SK-N-DZ (cell line): ENCODE measurements at places on chromosomes 3 and 15.

- no peak for DNase-seq
Measured at GRCh38 chr15:62647843-62648505, 394.6 kb upstream of the TPM1 start.

- DNase-seq = peak; percentile 32
Measured at GRCh38 chr15:57510647-57511046, 81.1 kb upstream of the MYZAP start.

GRCh38 chr3:64450396-64450956 is 225.2 kb upstream of the PRICKLE2 start:
- no peak for DNase-seq

DNA sequence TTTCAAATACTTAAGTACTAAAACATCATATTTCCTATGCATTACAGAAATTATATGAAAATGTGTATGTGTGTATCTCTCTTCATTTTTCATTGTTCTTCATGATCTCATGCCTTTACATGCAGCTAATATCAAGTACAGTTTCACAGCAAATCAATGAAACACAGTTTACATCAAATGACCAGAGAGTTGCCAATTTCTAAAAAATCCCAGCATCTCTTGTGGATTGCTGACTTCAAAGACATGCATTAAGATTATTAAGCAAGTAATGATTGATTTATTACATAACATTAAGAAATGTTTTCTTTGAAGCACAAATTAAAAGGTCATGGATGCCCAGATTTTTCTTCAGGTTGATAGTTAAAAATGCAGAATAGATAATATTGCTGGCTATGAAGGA is 31.0 kb upstream of the TAFA4 start:
- DNase-seq = no peak

GRCh38 chr3:108485146-108485545 is 25.2 kb downstream of the MYH15 start:
- peak; percentile 61 for DNase-seq

DNA sequence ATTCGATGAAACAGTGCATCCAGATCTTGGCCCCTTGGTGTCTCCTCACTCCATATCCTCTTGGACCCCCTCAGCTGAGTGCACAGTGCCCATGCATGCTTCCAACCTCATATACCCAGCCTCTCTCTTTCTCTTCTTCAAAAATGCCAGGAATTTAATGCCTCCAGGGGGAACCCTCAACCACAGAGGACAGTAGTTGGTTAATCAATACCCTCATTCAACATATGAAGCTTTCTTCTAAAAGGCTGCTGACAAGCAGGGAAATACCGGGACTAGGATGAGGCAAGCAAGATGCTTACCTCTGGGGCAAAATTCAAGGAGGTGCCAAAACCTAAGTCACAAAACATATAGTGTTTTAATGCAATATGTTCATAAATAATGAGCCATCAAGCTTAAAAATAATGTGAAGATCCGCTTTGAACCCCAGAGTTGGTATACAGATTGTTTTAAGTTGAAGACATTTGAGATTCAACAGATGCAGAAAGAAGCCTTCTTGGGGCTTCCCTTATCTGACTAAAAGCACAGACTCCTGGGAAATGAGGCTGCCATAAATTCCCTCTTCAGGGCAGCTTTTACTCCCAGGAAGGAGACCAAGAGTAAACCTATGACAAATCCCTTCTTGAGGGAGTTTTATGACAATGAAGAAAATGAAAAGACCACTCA is 48.2 kb upstream of the FHIT start:
- DNase-seq = no peak

- DNase-seq = no peak
Measured at GRCh38 chr15:41967506-41968206, 4.7 kb downstream of the EHD4 start.

- no peak for DNase-seq
Measured at GRCh38 chr15:25717457-25718168, 145.5 kb downstream of the ATP10A start.

DNA sequence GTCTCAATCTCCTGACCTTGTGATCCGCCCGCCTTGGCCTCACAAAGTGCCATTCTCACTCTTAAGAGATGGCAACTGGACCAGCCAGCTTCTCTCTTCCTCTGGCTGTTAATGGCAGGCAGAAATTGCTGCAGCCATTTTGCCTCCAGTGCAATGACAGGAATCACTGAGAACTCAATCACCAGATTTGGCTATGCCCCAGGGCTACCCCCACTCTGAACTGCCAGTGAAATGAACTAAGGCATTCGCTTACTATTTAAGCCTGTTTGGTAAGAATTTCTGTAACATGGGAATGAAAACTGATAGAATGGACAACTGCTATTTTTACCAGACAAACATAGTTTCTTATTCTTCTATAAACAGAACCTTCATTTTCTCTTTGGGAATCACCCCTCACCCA is 24.5 kb downstream of the FOXP1 start:
- DNase-seq = no peak

GRCh38 chr15:50687302-50687902 is 805 bp upstream of the TRPM7 start:
- no peak for DNase-seq

GRCh38 chr3:104521606-104522336 is 844.9 kb upstream of the ALCAM start:
- no peak for DNase-seq

GRCh38 chr3:52792413-52792812 is 2.2 kb upstream of the ITIH3 start:
- DNase-seq = no peak

DNA sequence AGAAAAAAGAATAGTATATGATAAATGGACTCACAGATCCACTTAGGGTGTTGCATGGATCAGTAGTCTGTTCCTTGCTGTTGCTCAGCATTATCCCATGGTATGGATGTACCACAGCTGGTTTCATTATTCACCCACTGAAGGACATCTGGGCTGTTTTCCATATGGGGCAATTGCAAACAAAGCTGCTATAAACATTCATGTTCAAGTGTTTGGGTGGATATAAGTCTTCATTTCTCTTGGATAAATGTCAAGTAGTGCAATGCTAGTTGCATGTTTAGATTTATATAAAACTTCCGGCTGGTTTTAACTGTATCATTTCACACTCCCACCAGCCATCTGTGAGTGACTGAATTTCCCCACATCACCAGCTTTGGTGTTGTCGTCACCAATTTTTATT is 137.7 kb downstream of the ASB7 start:
- no peak for DNase-seq

DNA sequence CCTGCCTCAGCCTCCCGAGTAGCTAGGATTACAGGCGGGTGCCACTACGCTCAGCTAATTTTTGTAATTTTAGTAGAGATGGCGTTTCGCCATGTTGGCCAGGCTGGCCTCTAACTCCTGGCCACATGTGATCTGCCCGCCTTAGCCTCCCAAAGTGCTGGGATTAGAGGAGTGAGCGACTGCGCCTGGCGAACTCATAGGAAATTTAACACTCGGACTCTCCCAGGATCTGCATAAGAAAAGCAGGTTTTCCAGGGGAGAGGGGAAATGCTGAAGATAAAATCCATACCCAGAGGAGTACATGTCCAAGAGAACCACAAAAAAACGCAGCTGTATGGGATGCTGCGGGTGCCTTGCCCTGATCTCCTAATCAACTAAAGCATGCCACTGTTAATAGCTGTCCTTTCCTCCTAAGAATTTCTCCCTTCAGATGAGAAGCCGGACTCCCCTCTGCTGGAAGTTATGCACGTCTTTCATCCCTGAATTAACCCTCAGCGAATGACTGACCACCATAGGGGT is 25.3 kb upstream of the TGFBR2 start:
- DNase-seq = no peak

DNA sequence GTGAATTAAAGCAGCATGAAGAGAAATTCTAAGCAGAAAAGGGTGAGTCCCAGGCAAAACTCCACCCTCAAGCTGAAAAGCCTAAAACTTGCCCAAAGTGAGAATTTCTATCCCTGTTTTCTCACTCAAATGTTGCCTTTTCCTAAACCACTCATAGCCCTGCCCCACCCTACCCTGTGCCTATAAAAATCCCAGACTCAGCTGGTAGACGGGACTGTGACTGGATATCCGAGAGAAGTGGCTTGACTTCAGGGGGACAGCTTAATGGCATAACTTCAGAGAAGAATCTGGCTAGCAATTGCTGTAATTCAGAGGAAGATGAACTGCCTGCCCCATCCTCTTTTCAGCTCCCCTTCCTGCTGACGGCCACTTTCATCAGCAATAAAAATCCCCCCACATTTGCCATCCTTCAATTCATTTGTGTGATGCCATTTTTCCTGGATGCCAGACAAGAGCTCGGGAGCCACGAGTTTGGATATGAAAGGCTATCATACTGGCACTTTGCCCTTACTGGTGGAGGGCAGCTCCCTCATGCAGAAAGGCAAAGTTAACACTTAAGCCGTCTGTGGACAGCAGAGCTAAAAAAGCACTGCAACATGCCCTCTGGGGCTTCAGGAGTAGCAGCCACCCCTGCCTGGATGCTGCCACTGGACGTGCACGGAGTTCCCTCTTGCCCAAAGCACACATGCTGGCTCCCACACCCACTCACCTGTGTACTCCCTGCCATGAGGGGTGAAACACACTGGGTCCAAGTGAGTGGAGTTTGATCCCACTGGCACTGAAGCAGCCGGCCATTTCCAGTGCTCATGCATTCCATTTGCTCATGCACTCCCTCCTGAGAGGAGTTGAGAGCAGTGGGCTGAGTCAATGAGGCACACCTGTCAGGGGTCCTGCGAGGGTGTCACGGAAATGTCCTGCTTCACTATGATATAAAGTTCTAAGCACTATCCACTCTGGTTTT is 670.6 kb downstream of the PLOD2 start:
- no peak for DNase-seq

DNA sequence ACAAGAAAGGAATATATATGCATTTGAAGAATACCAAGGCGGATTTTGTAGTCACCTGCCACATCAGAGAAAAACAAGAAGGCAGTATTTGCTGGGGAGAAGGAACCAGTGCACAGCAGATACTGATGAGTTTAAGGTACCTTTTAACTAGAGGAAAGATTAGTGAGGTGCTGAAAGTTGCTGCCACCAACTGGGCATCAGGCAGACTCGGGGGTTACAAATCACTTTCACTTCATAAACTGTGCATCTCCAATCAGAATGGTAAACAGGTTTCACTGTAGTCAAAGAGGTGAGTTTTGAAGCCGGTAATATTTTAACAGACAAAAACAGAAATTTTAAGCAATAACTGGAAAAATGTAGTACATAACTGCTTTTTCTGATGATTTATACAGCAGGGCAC is 4.1 kb downstream of the FBN1 start:
- DNase-seq = peak; percentile 17

- no peak for DNase-seq
Measured at GRCh38 chr3:130658678-130659077, 88.0 kb downstream of the PIK3R4 start.

- no peak for DNase-seq
Measured at GRCh38 chr15:50209809-50210208, 27.8 kb downstream of the SLC27A2 start.

DNA sequence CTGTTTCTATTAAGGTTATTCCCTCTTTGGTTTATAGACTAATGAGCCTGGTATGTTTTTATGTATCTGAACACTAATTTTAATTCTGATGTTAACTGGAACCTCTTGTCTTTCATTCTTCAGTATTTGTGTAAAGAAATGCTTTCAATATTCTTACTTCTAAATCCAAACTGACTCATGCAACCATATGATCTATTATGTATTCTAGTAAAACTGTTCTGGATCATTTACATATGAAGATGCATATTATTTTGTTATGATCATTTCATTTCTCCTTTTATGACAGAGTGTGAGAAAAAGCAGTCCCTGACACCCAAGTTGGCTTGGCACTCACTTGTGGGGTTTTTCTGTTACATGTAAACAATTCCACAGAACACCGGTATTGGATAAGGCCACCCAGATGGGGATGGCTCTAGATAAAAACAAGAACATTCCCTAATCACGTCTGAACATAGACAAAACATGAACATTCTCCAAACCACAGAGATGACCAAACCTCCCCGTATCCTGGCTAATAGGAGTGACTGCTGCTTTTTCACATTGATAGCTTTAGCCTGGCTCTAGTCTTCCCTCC is 72.2 kb upstream of the EPHB3 start:
- DNase-seq = no peak

GRCh38 chr3:31405515-31405914 is 127.2 kb upstream of the STT3B start:
- no peak for DNase-seq

- no peak for DNase-seq
Measured at GRCh38 chr15:82656641-82657266, 9.6 kb upstream of the CPEB1 start.

- no peak for DNase-seq
Measured at GRCh38 chr3:54916732-54917131, 11.1 kb downstream of the LRTM1 start.

DNA sequence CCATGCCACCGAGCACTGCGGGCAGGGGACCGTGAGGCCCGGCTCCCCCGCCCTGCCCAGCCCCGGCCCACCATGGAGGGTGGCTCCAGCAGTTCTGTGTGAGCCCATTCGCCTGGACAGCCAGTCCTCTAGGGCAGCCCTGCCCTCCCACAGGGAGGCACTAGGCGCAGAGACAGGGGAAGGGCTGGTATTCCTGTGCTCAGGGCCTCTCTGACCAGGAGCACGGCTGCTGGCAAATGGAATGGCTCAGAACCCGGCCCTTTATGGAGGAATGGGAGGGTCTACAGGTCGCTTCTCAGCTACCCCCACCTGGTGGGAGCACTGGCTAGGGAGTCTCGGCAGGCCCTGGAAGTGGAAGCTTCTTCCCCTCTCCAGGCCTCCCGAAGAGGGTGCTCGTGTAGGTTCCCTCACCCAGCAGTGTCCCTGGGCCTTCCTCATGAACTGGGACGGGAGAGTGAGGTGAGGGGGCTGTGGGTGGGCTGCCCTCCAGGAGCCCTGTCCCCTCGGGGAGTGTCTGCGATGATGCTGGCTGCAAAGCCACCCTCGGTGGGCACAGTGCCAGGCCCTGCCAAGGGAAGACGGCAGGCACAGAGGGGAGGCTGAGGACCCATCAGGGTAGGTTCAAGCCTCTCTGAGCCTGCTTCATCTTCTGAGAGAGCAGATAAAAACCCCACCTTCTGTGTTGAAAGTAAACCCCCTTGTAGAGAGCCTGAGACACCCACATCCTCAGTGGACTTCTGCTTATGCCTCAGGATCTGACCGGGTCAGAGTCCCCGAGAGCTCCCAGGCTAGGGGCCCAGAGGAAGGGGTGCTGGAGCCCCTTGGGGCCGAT is 1.5 kb downstream of the MELTF start:
- no peak for DNase-seq

GRCh38 chr15:59953392-59953883 is 50.7 kb upstream of the FOXB1 start:
- no peak for DNase-seq

- DNase-seq = no peak
Measured at GRCh38 chr3:167830007-167830406, 94.5 kb downstream of the SERPINI1 start.

DNA sequence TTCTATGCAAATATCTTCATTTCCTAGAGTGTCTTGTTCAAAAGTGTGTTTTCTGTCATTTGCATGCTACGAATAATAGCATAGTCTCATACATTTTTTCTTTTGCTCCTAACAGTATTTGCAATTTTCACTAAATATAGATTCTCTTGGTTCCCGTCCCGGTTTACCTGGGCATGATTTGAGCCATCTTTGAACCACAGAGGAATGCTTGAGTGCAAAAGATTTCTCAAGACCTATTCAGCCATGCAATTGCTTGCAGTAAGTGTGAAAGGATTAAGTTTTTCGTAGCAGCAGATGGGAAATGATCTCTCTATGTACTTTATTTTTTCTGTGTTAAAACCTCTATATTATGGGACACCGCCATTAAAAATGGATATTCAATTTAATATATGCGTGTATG is 733.0 kb downstream of the ZPLD1 start:
- no peak for DNase-seq
